Activated CD4-positive, alpha-beta T cell treated with anti-CD3 and anti-CD28 coated beads for 48 hours (primary cell): ENCODE measurements at places on chromosomes 12 and 14.

DNA sequence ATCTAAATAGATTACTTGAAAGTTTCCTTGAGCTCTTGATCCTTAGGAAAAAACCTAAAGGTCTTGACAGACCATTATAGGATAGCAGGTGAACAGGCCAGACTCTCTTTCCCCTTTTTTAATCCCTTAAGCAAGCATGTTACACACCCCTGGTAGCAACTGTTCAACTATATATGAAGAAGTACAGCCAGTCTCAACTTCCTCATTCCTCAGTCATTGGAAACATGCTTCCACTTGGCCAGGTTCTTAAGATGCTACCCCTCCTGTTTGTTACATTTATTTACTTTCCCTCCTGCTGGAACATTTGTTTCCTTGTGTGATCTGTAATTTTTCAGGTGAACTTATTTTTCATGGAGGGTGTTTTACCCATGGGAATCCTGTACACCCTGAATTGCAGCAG, 124.1 kb downstream of the ARMH4 start:
- DNase-seq, result no peak

- no peak for DNase-seq
Observed at GRCh38 chr12:132807295-132808092, 21.2 kb downstream of the GOLGA3 start.

DNA sequence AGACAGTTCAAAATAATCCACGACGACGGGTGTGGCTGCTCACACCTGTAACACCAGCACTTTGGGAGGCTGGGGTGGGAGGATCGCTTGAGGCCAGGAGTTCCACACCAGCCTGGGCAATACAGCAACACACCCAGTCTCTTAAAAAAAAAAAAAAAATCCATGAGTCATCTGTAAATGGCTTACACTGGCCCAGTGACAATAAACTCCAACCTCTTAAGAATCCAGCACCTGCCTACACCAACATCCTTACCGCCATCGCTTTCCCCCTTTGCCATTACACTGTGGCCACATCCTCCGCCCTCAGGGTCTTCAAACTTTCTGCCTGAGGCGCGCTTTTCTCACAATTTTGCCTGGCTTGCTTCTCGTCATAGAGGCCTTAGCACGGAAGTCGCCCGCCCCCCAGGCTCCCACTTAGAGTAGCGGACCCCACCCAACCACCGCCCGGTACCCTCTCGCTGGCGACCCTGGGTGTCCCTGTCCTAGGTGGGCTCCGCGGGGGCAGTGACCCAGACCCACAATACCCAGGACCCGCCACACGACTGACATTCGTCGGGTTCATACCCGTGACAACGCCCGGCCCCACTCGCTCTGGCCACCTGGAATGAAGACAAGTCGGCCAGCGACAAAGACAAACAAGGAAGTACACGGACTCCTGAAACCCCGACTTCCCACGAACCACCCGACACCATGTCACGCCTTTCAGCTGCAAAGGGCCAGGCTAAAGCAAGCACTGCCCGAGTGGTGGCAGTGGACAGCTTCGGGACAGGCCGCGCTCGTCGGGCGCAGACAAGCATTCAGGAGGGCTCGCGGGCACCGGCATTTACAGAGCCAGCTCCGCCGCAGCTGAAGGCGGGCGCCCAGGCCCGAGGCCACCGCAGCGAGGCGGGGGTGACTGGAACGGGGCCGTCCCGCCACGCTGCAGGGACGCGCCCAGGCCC, 636 bp downstream of the GOLGA3 start:
- peak; percentile 43 for DNase-seq

GRCh38 chr12:49577589-49578315, 9.8 kb upstream of the MCRS1 start:
- DNase-seq, result no peak

DNA sequence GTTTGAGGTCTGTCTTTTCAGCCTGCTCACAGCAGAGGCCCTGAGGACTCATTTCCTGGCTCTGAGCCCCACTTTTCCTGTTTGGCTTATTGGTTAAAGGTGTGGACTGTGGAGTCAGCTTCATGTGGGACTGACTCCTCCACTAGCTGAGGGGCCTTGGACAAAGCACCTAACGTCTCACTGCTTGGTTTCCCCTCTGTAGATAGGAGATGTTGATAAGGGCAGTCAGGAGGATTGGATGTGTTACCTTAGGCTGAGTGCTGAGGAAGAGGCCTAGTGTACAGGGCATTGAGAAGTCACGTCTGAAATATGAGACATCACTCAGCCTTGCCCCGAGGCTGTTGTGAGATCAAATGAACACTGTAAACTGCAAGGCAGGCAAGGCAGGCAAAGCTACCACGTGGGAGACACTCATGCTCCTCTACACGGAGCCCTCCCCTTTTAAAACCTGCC, 27.1 kb upstream of the TCL1A start:
- no peak for DNase-seq

GRCh38 chr12:46790066-46790465, 35.7 kb downstream of the SLC38A4 start:
- DNase-seq, result no peak
